ENCODE measurements at places on chromosomes 4 and X. TPM values are rescaled to one million over a fixed set of nuclear protein-coding genes. Genes with fewer than 3 reads are reported as not detected.

DNA sequence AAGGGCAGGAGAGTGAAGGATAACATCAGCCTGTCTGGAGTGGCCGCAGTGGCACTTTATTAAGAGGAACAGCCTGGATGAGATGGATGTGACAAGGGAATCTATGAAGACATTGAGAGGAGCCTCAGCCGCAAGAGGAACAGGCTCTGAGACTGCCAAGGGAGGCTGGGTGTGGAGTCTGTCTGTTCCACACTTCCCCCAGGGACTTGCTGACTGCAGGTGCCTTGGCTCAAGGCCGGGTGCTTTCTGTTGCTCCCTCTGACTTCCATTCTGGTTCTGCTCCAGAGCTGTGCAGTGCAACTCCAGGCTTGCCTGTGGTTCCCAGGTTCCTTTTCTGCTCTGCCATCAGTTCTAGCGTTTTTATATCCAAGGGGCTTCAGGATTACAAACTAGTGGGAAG, 54.6 kb downstream of the FRMPD3 start:
- no peak overlapping the region for H3K4me3 ChIP-seq
- no peak overlapping the region for H3K27ac ChIP-seq
- no peaks in the 10 kb centered on the region for H3K27me3 ChIP-seq
- no peaks in the 10 kb centered on the region for H3K36me3 ChIP-seq
- H3K4me1 ChIP-seq, result no peaks in the 10 kb centered on the region

GRCh38 chr4:139779691-139780090, 114.1 kb downstream of the MGST2 start:
- no peaks in the 10 kb centered on the region for H3K36me3 ChIP-seq
- H3K27me3 ChIP-seq, result no peaks in the 10 kb centered on the region
- H3K27ac ChIP-seq, result no peak overlapping the region
- DNase-seq, result no peak

The CPZ gene
- 0.54 TPM for total RNA-seq

The SOWAHD gene
- total RNA-seq, result not detected

- no peaks in the 10 kb centered on the region for H3K36me3 ChIP-seq
- H3K4me1 ChIP-seq, result no peaks in the 10 kb centered on the region
- H3K27ac ChIP-seq, result no peak overlapping the region
Measured at GRCh38 chrX:111823128-111823527, 52.9 kb upstream of the TRPC5OS start.

- no peaks in the 10 kb centered on the region for H3K27me3 ChIP-seq
- no peaks in the 10 kb centered on the region for H3K4me1 ChIP-seq
- no peak overlapping the region for H3K4me3 ChIP-seq
- no peaks in the 10 kb centered on the region for H3K36me3 ChIP-seq
- no peak overlapping the region for H3K27ac ChIP-seq
- no peak for DNase-seq
Measured at GRCh38 chrX:19629541-19629940, 114.2 kb upstream of the MAP3K15 start.

DNA sequence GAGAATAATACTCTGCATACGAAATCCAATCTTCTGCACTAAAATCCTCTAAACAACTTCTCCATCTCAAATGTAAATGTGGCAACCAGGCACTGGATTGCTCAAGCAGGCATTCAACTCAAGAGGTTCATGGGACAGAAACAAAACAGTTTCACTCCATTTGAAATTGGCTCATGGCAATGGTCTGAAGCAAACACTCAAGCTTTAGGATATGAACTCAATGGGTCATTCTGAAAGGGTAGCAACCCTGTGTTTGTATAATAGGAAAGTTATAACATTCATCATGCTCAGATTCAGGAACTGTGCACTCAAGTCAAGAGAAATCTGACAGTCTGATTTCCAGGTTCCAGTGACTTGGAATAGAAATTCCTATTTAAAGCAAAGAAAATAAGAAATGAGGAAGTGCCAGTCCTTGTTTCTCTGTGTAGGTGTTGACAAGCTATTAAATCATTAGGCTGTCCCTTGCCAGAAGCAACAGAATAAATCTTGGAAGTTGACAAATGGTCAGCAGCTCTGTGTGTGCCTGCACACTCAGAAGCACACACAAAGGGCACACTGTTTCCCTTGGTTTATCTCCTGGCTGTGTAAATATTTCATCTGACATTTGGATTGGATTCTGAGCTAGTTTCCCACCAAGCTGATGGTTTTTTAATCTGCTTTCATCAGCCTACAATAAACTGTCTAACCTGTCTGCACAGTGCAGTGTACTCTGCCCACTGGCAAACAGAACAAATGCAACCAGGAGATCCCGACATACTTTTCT, 75.9 kb upstream of the CITED1 start:
- H3K36me3 ChIP-seq, result no peaks in the 10 kb centered on the region
- no peaks in the 10 kb centered on the region for H3K27me3 ChIP-seq
- H3K27ac ChIP-seq, result no peak overlapping the region

DNA sequence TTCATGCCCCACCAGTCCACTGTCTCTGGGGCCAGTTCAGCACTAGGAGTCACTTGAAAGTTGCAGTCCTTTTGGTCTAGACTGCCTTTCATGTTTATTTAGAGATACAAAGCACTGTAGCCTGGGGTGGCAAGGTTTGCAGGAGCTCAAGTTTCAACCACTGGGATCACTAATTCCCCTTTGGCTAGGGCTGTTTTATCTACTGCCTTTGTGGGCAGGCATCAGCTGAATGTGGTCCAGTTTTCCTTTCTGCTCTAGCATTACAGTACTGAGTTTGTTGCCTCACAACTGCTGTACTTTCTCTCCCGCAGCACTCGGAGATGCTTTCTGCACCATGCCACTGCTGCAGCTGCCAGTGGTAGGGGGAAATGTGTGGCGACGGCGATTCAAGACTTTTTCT, 222.3 kb upstream of the HDX start:
- no peak overlapping the region for H3K27ac ChIP-seq
- no peaks in the 10 kb centered on the region for H3K36me3 ChIP-seq
